ENCODE measurements at places on chromosomes 5 and 9.

DNA sequence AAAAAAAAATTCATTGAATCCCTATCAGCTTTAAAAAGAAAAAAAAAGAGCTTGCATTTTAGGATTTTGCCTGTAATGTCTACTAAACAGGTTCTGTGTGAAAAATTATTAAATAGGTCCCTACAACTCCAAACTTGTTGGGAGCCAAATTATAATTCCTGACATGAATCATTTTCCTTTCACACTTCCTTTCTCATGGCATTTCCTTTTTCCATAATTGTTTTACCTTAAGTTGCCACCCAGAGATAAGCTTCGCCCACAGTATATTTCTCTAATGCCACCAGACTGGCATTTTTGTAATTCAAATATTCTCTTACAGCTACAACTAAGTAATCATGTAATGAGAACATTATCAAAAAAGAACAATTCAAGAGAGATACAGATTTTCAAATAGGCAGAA is 348.8 kb downstream of the EFNA5 start:
- no peak for DNase-seq

DNA sequence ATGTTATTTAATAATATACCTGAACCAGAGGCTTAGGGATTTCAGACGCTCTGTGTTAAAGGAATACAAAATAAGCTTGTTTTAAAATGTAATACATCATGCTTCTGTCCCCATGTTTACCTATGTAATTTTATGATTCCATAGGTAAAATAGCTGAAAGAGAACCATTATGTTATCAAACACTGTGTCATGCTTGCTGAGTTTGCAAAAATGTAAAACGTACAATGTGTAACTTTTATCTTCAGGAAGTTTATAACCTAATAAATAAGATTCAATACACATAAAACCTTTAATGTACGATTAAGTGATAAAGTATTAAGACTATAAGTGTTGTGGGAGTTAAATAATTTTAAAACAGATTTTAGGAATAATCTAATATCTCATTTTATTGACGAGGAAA is 94.1 kb downstream of the COMMD10 start:
- no peak for DNase-seq

GRCh38 chr9:3846573-3846972 is 320.8 kb upstream of the RFX3 start:
- no peak for DNase-seq

GRCh38 chr5:11301171-11301570 is 540.1 kb upstream of the DAP start:
- DNase-seq = no peak

All from activated CD8-positive, alpha-beta memory T cell treated with anti-CD3 and anti-CD28 coated beads for 48 hours (primary cell).